Right cardiac atrium (tissue), 5 donors: ENCODE measurements at places on chromosomes 12 and 14. TPM values are rescaled to one million over a fixed set of nuclear protein-coding genes. Genes with fewer than 3 reads are reported as not detected.

The KLRK1 gene
- 0.91 TPM for total RNA-seq

The CIROP gene
- total RNA-seq: not detected

DNA sequence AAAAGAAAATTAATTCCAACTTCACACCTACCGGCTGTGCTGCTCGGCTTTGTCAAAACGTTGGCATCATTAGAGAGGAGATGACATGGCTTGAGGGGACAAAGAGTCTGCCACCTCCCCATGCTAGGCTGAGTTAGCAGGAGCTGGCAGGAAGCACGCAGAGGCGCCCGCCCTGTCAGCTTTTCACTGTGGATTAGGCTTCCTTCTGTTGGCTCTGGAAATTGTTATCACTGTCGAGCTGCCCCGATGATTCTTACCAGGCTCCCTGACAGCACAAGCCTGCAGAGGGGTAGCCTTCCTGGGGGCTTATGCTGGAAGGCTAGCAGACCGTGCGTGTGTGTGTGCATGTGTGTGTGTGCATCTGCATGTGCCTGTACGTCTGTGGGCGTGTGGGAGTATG, 490.9 kb upstream of the TBX3 start:
- no peak for DNase-seq

GRCh38 chr12:89390802-89391673, 38.7 kb upstream of the DUSP6 start:
- DNase-seq: no peak

- DNase-seq: no peak
Measured at GRCh38 chr14:93462479-93462878, 31.7 kb downstream of the UNC79 start.
